Foreskin melanocyte (primary cell): ENCODE measurements at places on chromosomes 2 and 18.

DNA sequence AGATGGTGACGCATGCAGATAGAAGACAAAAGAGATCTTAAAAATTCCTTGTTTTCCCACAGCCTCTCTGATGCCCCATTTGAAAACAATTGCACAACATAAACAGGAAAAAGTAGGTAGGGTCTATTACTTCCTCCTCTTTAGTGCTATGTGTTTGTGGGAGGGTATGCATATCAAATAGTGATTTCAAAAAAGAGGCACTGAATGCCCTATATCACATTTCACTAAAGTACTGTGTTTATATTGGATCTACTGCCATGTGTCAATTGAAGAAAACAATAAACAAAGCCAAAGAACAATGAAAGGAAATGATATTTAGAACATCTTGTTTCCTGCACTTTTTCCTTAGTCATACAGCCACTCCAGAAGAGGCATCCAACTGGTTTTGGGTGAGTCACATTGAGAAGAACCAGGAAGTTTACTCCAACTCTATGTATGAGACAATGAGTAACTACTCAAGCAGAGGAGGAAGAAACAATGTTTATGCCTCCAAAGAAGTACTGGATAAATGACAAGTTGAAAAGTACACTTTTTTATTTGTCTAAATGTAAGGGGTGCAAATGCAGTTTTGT is 583.6 kb downstream of the FBXO15 start:
- peak; percentile 17 for DNase-seq

- DNase-seq, result no peak
Measured at GRCh38 chr2:235506291-235506996, 12.6 kb downstream of the AGAP1 start.

- no peak for DNase-seq
Measured at GRCh38 chr2:34401186-34401585, 802.1 kb upstream of the FAM98A start.

DNA sequence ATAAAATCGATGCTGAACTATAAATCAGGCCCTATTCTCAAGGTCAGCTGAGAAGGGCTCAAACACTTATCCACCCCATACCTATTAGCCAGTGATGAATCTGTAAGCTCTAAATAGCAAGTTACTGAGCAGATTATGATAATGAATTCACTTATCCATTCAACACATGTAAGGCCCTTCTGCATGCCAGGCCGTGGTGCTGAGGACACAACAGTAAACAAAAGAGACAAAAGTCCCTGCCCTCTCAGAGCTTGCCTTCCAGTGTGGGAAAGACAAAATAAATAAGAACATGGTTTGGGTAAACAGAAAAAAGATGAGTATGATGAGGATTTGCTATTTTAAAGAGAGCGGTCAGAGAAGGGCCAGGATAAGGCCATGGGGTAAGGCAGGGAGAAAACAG is 11.7 kb downstream of the TTC32 start:
- no peak for DNase-seq

- no peak for DNase-seq
Measured at GRCh38 chr2:186691900-186692299, 2.0 kb upstream of the FAM171B start.
